ENCODE measurements at places on chromosomes 6 and 20.

DNA sequence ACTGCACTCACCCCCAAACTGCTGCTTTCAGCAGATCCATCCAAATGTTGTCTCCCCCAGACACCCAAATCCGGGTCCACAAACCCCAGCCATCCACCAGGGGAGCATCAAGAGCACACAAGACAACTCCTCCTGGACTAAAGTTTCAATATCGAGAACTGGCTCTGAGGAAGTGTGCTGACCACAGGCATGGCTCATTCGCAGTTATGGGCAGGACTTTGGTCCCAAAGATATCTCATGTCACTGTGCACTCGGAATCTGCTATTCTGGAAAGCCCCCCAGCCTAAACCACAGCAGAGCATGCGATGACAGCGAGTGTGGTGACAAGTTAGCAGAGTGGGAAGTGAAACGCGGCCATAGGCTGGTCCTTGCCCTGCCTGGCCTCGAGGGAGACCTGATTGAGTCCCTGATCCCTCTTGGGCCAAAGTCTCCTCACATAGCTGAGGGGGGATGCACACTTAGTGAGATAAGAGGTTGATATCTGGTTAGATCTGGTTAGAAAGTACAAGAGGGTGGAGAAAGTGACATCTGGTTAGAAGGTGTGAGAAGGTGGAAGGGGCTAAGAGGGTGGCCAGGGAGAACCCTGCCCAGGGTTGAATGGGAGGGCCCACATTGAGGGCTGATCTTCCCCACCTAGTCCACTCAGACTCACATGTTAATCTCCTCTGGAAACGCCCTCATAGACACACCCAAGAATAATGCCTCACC is 149.7 kb downstream of the MRPL14 start:
- no peak for DNase-seq

DNA sequence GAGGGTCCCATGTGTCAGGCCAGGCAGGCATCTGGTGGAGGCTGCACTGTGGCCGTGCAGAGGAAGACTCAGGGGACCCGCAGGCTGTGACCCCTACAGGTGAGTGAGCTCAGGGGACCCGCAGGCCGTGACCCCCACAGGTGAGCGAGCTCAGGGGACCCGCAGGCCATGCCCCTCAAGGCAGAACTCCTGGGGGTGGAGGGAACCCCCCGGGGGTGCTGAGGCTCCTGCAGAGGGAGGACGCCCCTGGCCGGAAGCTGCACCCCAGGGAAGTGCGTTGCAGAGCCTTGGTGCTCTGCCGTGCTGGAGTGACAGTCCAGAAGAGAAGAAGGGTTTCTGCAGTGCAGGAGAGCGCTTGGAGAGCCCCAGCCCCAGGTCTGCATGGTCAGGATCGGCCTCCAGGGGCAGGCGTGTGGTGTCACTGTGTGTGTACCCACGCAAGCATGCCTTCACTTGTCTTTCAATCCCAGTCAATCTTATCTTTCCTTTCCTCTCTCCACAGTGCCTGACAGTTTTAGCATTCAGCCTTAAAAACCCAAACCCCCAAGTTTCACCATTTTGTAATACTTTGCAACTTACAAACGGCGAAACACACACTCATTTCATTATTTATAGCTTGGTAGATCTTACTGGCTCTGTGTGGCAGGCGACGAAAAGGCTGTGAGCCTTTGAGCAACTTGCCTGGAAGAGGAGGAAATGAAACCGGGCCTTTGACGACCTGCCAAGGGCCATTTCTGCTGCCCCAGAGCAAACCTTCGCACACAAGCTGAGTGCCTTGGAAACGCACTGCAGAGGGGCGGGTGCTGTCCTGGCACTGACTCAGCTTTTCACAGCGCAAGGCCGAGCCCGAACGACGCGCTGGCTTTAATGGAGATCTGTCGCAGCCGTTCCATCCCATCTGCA is 101.4 kb upstream of the AGPAT4 start:
- DNase-seq, result no peak

DNA sequence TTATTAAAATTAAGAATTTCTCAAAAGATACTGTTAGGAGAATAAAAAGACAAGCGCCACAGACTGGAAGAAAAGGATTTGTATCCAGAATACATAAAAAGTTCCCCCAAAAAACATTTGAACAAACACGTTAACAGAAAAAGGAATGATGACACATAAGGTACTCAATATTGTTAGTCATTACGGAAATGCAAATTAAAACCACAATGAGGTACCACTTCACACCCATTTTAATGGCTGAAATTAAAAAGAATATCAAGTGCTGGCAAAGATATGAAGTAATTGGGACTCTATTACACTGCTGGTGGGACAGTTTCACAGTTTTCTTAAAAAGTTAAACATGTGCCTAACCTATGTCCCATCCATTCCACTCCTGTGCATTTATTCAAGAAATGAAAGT is 51.4 kb downstream of the HECA start:
- no peak for DNase-seq

- DNase-seq, result no peak
Measured at GRCh38 chr6:143928853-143929252, 64.6 kb downstream of the ZC2HC1B start.

DNA sequence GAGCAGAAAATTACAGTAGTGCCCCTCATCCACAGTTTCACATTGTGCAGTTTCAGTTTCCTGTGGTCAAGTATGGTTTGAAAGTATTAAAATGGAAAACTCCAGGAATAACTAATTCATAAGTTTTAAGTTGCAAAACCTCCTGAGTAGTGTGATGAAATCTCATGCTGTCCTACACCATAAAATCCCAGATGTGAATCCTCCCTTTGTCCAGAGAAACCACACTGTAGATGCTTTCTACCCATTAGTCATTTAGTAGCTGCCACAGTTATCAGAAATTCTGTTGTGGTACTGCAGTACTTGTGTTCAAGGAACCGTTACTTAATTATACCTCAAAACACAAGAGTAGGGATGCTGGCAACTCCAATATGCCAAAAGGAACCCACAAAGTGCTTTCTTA is 74.7 kb downstream of the PTCHD4 start:
- no peak for DNase-seq

DNA sequence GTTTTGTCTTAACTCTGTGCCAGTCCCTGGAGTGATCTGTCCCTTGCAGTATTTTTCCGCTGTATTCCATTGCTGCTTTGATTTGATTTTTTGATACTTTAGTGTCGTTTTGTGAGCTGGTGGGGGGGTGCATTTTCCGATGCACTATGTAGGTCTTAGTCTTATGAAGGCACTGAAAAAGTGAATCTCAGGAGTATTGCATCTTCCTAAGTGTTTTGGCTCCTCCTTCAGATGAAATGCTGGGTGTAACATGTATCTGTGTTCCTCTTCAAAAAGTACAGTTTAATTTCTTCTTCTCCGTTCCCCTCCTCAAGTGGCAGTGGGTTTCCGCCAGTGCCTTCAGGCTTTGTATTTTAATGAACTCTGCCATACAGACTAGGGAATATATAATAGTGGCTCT is 580.7 kb upstream of the GJE1 start:
- no peak for DNase-seq
